ENCODE measurements at places on chromosomes 11 and 22.

- no peak for DNase-seq
These were observed 40.8 kb downstream of the RIBC2 start for GRCh38 chr22:45454275-45454674.

GRCh38 chr22:41845380-41846267 is 12.7 kb downstream of the SREBF2 start:
- DNase-seq: no peak

DNA sequence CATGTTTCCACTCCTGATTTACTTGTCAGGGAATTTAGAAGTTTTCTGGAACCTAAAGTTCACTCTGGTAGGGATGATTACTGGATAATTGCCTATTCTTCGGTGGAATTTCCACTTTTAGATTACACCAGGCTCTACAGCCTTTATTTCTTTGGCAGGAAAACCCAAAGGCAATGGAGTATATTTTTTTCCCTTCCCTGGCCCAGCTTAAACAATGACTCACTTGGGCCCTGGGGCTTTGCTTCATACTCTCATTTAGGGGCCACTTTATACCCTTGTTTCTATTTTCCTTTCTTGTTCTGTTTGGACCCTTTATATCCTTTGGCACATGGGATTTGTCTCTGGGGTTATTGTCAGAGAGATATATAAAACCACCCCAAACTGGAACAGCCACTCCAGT is 114.7 kb downstream of the CSTPP1 start:
- DNase-seq: no peak

DNA sequence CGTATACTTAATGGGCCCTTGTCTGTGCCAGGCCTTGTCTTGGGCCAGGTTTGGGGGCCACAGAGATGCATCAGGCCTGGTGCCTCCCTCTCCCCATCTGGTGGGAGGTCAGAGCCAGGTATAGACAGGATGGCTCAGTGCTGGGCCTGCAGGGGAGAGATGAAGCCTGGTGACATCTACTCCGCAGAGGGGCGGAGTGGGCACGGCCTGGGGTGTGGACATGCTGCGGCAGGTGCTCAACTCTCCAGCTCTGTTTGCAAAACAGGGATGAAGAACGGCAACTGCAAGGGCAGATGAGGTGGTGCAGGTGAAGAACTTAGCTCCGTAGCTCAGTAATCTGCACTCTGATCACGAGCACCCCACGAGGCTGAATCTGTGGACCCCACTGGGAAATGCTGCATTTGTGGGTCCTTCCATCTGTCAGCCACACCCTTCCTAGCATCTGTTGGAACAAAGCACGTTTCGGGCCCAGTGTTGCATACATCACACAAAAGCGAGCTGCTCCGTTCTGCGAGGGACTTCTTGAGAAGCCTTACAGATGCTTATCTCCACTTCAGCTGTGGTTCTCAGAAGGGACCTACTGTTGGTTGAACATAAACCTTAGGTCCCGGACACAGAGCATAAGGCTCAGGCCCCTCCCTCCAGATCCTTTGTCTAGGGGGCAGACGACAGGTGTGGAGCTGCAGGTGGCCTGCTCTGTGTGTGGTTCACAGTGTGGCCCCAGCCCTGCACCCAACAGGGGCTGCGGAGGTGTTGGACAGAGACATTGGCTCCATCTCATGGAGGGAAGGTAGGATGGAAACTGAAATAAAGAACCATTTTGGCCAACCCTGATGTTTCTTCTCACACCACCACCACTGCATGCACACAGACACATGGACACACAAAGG is 78.3 kb downstream of the LRRC32 start:
- DNase-seq: no peak

DNA sequence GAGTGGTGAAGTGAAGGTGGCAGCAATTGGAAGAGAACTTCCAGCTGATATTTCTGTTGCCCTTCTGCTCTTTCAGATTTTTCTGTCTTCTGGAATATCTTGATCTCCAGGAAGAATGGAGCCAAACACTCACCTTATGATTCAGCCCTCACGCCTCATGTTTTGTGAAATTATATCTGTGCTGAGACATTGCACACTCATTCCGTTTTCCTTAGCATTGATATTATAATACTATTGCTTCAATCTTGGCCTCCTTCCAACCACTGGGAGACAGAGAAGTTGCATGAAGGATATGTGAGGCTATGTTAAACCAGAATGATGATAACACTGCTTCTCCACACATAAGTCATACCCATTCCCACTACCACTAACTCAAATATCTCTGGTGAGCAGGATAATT is 177.9 kb downstream of the ETS1 start:
- no peak for DNase-seq

- no peak for DNase-seq
These were observed 298.8 kb downstream of the TBC1D22A start for GRCh38 chr22:47061226-47061625.

- no peak for DNase-seq
These were observed 125.5 kb upstream of the SERPIND1 start for GRCh38 chr22:20648306-20648903.

- DNase-seq: peak; percentile 46
These were observed 3.7 kb upstream of the RPS6KA4 start for GRCh38 chr11:64355078-64355940.

DNA sequence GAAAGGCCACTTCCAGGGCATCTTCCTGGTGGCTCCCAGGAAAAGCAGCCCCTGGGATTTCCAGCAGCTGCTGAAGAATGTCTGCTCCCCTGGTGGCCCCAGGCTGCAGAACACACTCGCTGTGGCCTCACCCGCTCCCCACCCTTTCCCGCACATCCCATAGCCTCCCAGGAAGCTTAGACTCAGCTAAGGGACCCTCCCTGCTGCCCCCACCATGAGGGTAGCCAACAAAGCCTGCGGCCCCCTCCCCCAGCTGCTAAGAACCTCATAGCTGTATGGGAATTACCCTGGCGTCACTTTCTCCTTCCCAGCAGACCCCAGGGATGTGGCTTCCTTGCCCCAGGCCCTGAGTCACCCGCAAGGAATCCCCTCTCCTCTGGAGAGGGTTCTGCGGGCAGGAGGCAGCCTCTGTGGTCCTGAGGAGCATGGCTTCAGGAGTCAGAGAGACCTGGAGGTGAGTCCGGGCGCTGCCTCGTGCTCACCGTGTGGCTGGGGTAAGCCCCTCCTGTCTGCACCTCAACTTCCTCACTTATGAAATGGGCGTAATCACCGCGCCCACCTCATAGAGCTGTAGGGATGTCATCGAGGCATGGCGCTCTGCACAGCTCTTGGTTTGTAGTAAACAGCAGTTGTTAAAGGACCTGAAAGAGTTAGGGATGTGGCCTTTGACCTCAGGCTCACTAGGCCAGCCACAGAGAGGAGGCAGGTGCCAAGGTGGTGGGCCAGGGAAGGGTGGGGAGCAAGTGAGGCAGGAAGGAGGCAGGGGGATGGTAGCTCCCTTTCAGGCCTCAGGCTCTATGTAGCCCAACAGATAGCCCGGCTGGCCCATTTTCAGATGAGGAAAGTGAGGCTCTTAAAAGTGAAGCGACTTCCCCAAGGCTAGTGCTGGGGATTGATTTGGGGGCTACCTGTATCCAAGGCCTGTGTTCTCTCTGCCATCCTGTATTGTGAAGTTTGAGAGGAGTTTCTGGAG is 71.2 kb downstream of the LRRC32 start:
- no peak for DNase-seq

GRCh38 chr11:58286249-58286648 is 18.2 kb upstream of the OR10W1 start:
- no peak for DNase-seq
